ENCODE measurements at places on chromosomes 2 and 18.

- DNase-seq, result no peak
These were observed 98.0 kb downstream of the GBX2 start for GRCh38 chr2:236070236-236070635.

GRCh38 chr18:9707381-9708056 lies 582 bp upstream of the RAB31 start:
- no peak for DNase-seq

GRCh38 chr18:27808683-27809082 lies 368.2 kb downstream of the CDH2 start:
- no peak for DNase-seq

DNA sequence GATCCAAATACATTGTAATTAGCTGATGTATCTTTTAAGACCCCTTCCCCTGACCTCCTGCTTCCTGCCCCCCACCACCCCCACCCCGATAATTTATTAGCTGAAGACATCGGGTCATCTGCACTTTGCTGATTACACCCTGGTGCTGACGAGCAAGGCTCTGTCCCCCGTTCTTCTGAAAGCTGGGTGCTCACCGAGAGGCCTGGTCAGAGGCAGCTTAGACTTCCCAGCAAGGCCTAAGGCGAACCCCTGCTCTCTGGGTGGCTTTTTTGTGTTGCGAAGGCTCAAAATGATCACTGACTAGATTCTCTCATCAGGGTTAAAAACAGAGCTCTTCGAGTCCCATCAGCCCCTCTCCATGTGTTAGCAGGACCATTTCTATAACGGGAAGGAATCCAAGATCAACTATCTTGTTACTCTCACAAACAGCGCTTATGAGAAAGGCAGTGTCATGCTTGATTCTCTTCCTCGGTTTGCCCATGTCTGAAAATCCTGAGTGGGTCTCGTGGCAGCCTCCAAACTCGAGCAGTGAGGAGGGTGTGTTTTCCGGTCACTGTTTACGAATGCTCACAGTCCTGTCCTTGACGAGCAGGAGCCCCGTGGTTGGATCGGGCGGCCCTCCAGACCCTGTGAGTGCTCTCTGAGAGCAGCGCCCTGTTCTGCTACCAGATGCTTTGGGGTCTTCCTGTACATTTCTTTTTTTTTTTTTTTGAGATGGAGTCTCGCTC lies 201.6 kb downstream of the HDAC4 start:
- no peak for DNase-seq

GRCh38 chr2:68829749-68830148 lies 41.4 kb downstream of the BMP10 start:
- DNase-seq, result no peak

GRCh38 chr18:59729781-59730180 lies 32.6 kb upstream of the CCBE1 start:
- no peak for DNase-seq

DNA sequence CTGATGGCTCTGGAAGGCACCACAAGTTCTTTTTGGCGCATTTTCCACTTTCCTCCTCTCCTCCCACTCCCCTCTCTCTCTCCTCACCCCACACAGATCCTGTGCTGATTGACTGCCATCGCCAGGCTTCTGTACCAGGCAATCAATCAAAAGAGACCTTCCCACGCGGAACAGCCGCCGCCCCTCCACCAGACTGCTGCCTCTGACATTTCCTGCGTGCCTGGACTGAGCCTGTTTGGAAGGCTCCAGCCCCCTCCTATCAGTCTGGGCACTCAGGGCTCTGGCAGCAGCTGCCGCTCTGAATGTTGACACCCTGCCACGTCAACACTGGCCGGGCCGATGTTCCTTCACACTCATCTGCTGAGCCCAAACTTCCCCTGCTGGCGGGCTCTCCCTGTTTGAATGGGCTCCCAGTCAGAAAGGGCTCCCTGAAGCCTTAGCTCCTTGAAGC lies 467.7 kb downstream of the EPHA4 start:
- peak; percentile 66 for DNase-seq

GRCh38 chr2:190862571-190862991 lies 18.0 kb upstream of the GLS start:
- DNase-seq, result no peak

DNA sequence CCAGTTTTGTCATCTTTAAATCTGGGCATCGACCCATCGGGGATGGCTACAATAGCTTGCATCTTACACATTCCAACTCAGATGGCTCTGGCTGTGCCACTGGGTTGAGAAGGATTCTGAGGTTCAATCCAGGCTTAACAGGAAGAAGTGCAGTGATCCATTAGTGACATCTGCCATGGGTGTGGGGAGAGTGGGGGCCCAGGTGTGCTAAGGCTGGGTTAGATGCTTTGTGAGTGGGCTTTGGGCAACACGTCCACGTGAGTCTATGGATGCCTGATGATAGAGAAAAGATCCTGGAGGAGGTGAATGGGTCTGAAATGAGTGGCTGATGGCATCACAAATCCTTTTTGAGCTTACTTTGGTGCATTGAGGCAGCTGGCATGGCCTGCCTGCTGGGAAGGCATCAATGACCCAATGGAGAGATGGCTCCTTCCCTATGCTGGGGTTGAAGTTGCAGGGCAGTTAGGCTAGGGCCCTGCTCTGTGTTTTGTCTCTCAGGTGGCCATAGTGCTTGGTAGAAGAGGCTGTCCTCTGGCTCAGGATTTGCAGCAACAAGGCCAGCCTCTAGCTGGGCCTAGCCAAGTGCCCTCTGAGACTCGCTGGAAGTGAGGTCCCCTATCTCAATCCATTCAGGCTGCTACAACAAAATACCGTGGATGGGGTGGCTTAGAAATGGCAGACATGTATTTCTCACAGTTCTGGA lies 56.7 kb downstream of the HS1BP3 start:
- no peak for DNase-seq

- DNase-seq, result peak; percentile 86
These were observed 209.6 kb downstream of the SLC8A1 start for GRCh38 chr2:40242315-40242714.

DNA sequence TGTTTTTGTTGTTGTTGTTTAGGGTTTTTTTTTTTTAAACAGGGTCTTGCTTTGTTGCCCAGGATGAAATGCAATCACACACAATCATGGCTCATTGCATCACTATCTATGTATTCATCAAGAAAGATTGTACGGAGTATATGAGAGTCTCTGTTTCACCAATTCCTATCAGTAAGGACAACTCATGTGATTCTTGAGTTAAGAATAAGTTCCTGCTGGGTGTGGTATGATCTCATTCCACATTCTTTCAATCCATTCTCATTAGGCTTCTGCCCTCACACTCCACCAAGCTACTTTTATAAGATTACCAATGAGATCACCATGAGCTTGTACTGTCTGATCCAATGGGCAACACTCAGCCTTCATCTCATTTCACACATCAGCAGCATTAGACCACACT lies 9.1 kb upstream of the AP1S3 start:
- DNase-seq, result no peak

GRCh38 chr2:226247289-226248275 lies 552.0 kb downstream of the IRS1 start:
- no peak for DNase-seq

DNA sequence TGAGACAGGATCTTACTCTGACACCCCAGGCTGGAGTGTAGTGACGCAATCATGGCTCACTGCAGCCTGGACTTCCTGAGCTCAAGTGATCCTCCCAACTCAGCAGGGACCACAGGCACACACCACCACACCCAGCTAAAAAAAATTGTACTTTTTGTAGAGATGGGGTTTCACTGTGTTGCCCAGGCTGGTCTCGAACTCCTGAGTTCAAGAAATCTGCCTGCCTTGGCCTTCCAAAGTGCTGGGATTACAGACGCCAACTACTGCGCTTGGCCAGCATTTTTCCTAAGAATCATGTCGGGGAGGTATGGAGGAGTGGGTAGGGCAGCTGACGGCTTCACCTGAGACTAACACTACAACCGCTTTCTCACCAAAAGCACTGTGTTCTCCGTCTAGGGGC lies 50.4 kb downstream of the CYP26B1 start:
- no peak for DNase-seq

GRCh38 chr2:239912938-239913635 lies 112.1 kb downstream of the NDUFA10 start:
- no peak for DNase-seq

- DNase-seq, result no peak
These were observed 20.5 kb downstream of the KIAA1328 start for GRCh38 chr18:36849288-36850006.

DNA sequence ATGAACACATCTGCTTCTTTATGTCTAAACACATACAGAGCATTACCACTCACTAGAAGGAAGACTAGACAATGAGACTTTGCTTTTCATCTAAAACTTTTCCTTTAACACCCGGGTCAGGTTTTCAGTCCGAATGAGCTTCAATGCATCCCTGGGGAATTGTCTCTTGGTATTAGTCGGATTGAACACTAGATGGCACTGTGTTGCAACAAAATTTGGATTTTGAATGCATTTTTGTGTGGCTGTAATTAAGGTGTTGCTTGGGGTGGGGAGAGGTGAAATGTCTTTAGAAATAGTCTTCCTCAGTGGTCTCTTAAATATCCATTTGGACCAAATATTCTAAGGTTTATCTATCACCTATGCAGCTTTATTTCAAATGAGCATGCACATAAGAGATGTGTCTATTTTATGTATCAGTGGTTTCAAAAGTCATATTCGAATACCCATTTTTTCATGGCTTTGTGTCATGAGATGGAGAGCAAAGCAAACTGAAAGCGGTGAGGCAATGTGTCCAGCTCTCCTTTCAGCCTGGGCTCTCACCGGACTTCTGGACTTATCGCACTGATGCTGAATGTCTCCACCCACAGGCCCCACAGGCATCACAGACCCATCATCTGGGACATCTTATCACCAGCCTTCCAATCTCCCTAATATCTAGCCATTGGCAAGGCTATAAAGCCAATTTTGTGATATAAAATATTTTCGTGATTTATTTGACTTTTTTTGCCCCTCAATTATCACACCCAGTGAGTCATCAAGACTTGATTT lies 510.3 kb downstream of the RNF144A start:
- peak; percentile 81 for DNase-seq

DNA sequence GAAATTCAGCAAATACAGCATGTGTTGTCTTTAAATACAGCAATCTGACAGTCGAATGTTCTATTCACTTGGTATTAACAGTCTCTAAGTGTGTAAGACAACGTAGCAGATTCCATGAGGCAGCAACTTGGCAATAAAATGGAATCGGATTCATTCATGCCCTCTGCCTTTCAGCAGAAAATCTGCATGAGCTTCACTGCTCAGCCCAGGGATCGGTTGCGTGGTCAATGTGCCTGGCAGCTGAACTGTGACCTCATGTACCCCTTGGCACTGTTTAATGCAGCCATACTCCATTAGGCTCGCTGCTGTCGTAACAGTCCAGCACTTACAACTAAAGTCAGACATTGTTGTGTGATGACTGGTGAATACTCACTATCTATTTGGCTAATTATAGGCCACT lies 17.7 kb upstream of the RGPD4 start:
- DNase-seq, result peak; percentile 16

DNA sequence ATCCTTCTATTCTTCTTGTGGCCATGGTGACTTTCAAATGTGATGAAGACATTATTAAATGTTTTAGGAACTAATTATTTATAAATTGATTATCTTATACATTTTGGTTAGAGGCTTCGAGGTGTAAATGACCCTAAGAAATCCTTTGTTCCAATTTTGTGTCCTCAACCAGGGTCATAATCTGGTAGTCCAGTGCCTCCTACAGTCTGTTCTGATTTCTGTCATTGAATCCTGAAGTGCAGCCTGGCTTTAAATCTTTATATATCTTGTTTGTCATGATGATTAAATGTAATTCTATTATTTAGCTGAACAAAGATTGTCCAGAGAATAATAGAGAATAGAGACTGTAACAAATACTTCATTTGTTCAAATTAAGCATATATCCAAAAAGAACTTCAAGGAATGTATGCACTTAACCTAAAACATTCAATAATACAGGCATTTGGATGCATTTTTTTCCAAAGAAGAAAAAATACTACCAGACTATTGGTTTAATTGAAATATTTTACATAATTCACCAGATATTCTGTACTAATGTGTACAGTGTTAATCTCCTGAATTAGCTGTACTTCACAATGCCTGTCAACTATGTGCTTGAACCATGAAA lies 89.8 kb downstream of the PRPF40A start:
- no peak for DNase-seq

DNA sequence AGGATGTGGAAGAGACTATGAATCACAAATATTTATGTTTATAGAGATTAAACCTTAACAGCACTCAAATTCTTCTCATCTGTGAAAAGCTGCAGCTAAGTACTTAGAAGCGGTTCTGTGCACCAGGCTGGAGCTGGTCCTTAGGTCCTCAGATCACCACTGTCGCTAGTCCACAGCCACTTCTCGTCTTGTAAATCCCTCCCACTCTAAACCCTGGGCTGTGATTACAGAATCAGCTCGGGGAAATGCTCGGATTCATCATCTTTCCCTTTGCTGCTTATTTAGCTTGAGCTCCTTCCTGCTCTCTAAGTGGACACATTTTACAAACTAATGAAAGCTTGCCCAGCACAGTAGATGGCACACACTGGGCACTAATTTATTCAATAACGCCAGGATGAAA lies 61.7 kb downstream of the RNF152 start:
- DNase-seq, result no peak

GRCh38 chr18:79466591-79466990 lies 70.9 kb downstream of the NFATC1 start:
- DNase-seq, result no peak

- no peak for DNase-seq
These were observed 574 bp upstream of the EML4 start for GRCh38 chr2:42168459-42169099.

DNA sequence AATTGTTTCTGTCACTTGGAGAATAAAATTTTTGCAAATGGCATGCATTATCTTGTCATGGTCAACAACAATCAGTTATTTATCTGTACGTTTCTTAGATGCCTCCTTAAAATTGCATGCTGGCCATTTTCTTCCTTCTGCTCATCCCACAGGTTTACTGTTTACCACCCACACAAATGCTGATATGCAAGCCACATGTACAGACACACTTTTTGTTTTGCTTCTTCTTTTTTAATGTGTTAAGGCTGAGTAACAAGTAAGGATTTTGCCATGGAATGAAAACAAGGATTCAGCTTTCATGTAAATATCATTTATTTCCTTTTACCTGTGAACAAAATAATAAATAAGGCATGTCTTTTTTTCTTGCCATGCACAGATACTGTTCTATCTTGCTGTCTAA lies 1077.1 kb upstream of the ZEB2 start:
- no peak for DNase-seq

DNA sequence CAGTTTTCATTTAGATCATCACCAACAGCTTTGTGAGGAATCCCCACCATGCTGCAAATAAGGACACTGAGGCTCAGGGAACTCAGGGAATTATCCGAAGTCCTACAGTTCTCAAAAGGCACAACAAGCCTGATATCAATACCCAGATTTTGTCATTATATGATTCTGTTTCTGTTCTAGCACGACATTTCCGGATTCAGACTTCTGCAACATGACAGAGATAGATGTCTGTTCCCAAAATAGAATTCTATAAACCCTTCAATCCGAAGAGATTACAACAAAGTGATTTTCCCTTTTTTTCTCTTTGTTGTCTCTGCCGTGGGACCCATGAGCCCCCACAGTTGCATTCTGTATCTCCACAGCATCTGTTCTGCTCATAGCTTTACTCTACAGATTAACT lies 72.0 kb downstream of the DOCK10 start:
- DNase-seq, result no peak

GRCh38 chr2:28359222-28360057 lies 33.2 kb upstream of the FOSL2 start:
- DNase-seq, result no peak
